ENCODE measurements at places on chromosomes 6 and 20. TPM values are rescaled to one million over a fixed set of nuclear protein-coding genes. Genes with fewer than 3 reads are reported as not detected.

DNA sequence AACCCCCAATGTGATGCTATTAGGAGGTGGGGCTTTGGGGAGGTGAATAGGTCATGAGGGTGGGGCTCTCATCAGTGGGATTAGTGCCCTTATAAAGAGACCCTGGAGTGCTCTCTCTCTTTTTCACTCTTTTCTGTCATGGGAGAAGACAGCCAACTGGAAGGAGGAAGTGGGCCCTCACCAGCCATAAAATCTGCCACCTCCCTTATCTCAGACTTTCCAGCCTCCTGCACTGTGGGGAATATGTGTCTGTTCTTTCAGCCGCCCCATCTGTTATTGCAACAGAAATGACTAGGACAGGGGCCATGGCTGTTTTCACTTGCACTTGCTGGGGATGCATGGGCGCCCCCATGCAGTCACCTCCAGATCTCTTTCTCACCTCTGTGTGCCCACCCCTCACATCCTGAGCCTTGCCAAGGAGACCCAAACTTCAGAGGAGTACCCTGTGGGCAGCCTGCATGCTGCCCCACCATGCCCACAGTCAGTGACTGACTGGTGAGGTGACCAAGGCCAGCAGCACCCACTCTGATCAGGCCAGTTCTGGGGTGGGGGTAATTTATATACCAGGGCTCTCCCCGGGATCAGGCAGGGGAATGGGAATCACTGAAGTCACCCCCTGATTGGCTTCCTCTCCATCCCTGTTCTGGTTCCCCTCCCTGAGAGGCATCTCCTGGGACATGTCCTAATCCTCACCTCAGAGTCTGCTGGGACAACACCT lies 118.4 kb downstream of the ANKRD60 start:
- DNase-seq: no peak

HLA-DRB1 gene
- not detected for total RNA-seq

DNA sequence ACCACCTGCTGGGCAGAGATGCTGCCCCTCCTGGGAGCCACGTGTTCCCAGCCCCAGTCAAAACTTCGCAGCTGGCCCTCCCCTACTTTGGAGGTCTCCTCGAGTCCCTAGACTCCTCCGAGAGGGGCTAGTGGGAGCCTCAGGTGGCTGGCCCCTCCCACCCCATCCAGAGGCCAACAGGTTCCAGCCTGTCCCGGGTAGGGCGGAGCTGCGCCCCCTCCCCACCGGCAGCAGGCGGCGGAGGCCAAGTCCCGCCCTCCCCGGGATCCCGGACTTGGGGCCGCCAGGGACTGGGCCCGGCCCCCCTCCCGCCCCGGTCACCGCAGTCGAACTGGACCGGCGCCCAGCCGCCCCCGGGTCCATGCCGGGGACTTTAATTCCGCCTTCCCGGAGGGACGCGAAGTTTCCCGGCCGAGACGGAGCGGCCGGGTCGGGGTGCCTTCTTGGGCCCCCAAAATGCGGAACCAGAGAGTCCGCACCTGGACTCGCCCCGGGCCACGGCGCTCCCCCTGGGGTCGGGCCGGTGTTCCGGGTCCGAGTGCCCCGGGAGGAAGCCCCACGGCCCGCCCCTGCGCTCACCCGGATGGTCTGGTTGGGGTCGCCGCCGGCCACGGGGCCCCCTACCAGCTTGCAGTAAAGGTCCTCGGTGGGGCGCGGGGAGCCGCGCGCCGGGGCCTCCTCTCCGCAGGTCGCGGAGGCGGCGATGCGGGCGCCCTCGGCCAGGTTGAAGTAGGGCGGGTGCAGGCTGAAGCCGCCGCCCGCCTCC lies 559 bp downstream of the LAMA5 start:
- DNase-seq: no peak

- no peak for DNase-seq
Observed at GRCh38 chr6:73107016-73107415, 118.3 kb downstream of the KHDC1L start.

DNA sequence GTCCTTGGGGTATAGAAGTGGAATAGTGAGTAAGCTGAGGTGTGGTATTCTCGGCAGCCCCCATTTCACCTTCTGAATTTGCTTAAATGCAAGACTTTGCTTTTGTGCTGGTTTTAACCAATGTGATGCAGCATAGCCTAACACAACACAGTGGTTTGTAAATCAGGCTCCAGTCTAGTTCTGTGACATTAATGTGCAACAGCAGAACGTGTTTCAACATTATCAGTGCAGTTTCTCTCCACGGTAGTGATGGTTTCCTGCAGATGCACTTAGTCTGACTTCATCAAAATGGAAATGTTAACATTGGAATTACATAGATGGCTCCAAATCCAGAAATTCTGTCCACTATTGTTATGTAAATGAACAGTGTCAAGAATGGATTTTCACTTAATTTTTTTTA lies 139.5 kb downstream of the ZFAND3 start:
- no peak for DNase-seq
